ENCODE measurements at places on chromosomes 7 and 10.

DNA sequence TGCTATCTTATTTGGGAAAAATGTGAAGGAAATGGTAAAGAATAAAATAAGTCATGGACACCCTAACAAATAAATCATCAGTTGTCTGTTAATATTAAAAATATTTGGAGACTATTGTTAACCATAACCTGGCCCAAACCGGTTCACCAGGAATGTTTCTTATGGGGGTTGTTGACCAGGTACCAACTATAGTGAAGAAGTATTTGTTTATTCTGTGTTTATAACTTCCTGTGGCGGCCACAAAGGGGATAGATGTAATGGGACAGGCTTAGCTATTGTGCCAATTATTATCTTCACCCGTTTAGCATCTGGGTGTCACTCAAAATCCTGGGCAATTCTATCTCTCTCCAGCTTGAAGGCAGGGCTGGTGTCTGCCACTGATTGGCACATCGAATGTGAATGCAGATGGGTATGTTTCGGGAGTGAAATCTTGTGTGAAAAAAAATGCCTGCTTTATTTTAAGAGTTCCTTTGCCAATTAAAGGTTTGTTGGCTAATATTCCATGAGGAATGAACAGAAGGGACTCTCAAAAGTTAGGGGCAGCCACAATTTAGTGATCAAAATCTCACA, 500.9 kb downstream of the ARL4A start:
- no peak for DNase-seq

GRCh38 chr10:29576681-29577080, 58.1 kb downstream of the SVIL start:
- peak; percentile 70 for DNase-seq

DNA sequence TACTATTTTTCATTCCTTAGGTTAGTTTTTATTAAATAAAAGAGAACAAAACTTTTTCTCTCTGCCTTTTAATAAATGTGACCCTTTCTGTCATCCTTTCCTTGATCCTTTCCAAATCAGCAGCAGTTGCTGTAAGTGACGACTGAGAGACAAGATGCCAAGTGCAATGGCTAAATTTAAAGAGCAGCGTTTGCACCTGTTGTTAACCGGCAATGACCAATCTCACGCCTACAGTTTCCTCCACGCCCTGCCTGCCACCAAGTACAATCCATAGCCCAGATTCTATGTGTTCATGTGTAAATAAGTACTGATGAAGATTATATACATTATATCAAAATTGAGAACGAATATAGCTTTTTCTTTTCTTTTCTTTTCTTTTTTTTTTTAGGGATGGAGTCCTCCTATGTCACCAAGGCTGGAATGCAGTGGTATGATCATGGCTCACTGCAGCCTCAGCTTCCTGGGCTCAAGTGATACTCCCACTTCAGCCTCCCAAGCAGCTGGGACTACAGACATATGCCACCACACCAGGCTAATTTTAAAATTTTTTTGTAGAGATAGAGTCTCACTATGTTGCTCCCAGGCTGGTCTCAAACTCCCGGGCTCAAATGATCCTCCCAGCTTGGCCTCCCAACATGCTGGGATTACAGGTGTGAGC, 6.5 kb upstream of the MCU start:
- DNase-seq = no peak

- no peak for DNase-seq
Measured at GRCh38 chr7:96416599-96416998, 94.7 kb upstream of the SLC25A13 start.

DNA sequence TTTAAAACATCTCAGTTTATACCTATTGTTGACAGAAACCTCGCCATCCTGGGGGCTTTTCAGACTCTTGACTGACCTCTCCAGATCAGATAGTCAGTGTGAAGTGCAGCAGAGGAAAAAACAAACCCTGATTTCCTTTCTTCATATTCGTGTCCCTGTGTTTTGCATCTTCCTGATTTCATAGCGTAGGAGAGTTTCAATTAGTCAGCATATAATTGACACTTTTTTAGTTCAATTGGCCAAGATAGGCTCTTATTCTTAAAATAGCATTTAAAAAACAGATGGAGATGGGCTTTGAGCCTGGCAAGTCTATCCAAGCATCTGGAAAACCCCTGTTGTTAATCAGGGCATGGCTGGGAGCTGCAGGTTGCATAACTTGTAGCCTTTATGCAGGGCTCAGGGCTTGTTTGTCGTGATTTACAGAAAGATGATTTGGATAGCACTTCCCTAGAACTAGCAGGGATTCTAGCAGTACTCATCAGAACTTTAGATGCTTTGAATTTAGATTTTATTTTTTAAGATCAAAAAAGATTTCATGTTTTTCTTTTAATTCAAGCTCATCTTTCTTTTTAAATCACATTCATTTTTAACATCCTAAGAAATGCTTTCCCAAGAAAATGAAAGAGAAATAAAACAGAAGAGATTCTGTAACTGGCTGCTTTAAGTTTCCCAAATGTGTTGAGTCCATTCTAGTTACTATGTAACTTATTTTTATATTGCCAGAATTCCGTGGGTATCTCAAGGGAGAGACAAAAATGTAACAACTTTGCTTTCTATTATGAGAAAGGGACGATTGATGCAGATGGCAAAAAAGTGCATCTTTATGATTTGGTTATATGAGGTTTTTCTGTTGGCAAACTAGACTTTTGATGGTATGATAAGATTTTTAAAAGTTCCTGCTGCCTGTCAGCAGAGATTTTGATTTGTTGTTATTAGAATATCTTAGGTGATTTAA, 270.8 kb upstream of the FZD8 start:
- no peak for DNase-seq

DNA sequence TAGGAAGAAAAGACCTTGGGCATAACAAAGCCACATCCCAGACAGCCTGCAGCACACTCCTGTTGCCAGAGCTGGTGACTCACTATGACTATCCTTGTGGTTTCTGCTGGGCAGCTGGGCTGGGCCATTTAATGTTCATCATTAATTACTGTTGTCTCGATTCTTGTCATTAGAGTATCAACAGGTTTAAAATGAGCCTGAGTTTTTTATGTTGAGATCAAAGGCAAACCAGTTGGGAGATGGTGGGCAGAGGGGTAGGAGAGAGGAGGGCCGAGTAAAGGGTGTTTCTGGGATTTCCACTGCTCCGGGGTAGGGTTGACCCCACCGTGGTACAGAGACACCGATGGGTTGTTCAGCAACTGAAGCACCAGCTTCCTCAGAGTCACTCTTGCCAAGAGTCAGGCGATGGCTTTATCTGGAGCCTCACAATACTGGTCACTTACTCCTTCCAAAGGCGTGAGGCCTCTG, 128.7 kb upstream of the LYZL1 start:
- DNase-seq = peak; percentile 88

DNA sequence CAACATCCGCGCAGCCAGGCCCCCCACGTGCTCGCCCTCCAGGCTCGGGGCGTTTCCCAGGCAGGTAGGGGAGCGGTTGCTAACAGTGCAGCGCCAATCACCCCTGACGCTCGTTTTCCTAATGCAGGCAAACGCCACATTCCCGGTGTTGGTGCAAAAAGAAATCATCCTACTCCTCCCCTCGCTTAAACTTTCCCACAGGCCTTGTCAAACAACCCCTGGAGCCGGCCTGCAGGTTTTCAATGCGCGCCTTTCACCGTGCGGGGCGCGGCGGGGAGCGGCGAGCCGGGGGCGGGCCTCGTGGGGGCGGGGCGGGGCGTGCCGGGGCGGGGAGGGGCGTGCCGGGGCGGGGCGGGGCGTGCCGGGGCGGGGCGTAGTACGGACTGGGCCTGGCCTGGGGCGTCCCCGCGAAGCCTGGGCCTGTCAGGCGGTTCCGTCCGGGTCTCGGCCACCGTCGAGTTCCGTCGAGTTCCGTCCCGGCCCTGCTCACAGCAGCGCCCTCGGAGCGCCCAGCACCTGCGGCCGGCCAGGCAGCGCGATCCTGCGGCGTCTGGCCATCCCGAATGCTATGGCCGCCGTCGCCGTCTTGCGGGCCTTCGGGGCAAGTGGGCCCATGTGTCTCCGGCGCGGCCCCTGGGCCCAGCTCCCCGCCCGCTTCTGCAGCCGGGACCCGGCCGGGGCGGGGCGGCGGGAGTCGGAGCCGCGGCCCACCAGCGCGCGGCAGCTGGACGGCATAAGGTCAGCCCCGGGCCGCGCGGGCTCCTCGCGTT, at the start of gene ECHDC3:
TSS of gene ECHDC3 (plus strand) at position 374 of the 770 bp plus-strand sequence. CDS start at position 569, 195 bp downstream.
- DNase-seq = peak; percentile 66

DNA sequence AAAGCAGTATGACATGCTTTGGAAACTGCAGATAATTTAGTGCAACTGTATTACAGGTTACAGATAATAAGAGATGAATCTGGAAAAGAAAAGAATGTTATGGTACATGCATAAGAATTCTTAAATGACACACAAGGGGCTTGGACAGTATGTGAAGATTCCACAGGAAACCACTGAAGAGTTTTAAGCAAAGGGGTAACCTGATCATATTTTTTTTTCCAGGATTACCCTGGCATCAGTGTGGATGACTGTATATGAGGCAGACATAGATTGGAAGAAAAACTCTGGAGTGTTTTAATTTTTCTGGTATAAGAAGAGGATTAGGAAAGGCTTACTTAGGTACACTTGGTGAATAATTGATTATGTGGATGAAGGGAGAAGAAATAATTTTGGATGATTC, 8.1 kb downstream of the TFPI2 start:
- no peak for DNase-seq

GRCh38 chr10:88899886-88900285, 19.8 kb downstream of the STAMBPL1 start:
- DNase-seq = no peak

DNA sequence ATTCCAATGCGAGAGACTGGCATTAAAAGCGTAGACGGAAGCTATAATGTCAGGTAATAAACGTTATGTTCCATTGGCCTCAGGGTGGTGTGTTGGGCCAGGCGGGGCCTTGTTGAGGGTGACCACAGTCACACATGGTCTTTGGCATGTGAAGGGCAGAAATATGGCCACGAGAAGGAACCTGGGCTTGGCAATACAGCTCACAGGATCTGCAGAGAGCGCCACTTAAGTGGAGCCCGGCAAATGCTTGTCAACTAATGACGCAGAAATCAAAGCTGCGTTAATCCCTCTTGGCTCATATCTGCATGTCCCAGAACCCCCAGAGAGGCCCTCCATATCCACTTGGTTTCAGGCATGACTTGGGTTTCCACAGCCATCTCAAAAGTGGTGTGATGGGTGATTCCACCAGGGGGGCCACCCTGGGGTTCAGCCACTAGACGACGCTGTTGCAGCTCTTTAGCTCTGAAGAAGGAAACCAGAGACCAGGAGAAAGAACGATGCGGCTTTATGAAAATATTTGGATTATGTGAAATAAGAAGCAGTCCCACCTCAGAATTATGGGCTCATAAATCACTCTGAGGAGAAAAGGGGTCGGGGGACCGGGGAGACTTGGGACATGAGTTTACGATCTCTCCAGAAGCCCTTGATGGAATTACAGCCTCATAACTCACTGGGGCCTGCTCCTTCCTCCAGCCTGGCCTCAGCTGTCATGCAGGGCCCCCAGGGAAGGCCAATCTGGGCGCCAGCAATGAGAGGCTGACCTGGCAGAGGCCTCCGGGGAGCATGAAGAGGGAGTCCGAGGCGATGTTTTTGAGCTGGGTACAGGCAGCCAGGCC, 462.5 kb downstream of the PLXNA4 start:
- DNase-seq = no peak

DNA sequence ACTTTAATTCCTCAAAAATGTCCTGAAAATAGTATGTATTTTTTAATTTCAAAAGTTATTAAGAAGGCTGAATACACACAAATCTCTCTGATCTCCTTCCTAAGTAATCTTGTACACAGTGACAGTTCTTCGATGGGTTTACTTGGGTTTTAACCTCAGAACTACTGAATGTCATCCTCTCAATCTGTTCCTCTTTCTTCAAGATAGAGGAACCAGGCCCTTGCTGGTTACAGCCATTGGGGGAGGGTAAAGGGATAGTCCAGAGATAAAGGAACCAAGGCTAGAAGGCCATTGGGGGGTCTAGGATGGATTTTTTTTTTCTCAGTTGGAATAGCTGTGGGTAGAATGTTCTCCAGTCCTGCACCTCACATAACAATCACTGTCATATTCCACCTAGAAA, 224.9 kb downstream of the SKIDA1 start:
- no peak for DNase-seq

DNA sequence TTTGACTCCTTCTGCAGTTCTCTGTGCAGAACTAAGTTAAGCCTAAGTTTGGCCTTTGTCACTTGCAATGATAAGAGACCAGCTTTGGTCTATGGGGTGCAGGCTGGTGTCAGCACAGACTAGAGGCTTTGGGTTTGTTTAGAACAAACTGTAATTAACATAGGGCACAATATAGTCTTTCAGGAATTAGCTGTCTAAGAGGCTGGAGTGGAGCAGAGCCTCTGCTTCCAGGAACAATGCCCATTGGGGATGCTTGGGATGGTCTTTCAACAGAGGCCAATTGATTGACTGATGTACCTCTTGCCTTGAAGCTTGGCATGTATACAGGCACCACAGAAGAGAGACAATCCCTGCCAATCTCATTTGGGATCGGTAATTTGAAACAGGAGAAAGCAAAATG, 4.7 kb downstream of the SUFU start:
- no peak for DNase-seq
